Suppressor macrophage treated with lipopolysaccharide for 4 hours (primary cell): ENCODE measurements at places on chromosomes 5 and 9.

- no peak for DNase-seq
Observed at GRCh38 chr5:145925353-145925752, 11.0 kb upstream of the SH3RF2 start.

GRCh38 chr5:128015978-128016377 is 67.6 kb upstream of the SLC12A2 start:
- DNase-seq = no peak

- DNase-seq = no peak
Observed at GRCh38 chr9:128253991-128254346, 21.8 kb downstream of the GOLGA2 start.

- DNase-seq = no peak
Observed at GRCh38 chr9:81879501-81879916, 48.7 kb upstream of the SPATA31D4 start.

DNA sequence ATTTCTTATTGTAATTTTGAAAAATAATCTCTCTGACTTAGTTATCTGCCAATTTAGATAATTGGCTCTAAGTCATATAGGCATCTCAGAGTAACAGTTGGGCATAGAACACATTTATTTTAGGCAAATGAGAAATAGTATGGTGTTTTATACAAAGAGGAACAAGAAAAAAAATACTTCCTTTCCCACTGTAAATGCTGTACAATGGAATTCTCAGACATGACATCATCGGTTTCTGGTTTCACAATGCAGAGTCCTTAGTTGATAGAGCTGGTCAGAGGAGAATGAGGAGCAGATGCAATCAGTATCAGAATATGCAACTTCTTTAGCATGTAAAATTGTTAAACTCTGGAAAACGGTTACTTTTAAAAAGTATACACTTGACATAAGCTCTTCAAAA is 49.4 kb downstream of the PLK2 start:
- peak; percentile 88 for DNase-seq

DNA sequence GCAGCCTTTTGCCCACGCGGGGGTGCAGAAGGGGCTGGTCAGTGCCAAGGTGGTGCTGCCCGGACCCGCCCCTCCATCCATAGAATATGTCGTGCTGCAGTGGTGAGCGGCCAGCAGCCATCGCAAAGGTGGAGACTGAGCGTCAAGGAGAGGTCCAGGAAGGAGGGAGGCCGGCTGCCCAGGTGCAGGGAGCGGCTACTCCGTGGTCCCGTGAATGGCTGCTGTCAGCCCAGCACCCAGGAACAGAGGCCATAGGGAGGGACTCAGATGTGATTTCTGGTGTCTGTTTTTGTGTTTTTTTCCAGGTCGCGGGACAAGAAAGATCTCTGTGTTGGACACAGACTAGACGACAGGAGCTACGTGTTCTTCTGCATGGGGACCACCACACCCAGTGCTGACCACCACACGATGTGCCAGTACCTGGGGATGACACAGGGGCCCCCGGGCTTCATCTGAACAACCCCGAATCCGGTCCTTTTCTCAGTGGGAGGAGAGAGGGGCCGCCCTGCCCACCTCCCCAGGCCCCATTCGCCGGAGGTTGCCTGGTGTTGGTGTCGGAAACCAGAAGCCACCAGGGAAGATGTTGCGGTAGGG is 29.0 kb downstream of the PAEP start:
- no peak for DNase-seq

- DNase-seq = no peak
Observed at GRCh38 chr9:93164085-93164484, 19.9 kb upstream of the WNK2 start.

DNA sequence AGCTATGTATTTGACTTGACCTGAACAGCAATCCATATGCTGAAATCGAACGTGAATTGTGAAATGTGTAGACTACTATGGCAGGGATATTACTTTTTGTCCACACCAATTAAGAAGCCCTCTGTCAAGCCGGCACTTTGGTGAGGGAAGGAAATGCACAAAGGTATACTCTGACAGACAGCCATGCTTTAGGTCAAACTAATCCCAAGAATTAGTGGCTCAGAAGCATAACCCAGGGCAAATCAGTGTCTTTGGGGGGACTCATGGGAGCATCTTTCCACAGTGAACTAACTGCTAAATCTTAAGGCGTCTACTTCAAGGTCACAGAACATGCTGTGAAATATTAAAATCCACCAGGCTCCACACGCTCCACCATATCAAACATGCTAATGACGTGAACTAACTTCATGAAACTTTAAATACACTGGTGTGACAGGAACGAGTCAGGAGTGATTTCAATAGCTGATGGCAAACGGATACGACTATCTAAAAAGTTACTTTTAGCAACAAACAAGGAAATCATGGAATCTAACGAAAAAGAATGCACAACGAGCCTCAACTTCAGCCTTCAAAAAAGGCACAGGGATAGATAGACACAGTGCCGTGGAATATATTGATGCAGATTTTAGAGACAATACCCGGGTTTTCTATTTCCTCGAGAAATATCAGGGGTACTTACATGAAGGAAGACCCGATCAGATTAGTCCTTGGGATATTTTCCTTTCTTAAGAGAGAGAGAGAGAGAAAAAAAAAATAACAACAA is 527 bp downstream of the MEF2C start:
- peak; percentile 25 for DNase-seq

- no peak for DNase-seq
Observed at GRCh38 chr9:37626708-37627292, 24.0 kb upstream of the FRMPD1 start.
